ENCODE measurements at places on chromosomes 2 and 18. TPM values are rescaled to one million over a fixed set of nuclear protein-coding genes. Genes with fewer than 3 reads are reported as not detected.

DNA sequence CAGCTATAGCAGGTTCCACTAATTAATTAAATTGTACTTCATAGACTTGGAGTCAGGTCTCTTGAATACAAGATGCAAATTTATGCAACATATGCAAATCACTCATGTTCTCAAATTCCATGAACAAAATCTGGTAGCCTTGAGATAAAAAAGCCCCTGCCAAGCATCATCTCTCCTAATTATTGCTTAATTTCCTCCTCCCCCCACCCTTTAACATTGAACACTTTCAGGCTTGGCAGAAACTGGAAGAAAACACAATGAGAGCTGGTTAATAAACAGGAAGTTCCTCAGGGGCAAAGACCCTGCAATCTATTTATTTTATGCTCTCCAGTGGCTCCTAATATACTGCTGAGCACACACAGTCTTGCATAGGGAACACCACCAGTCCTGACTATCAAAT, 35.6 kb upstream of the ACVR1 start:
- DNase-seq: no peak

- DNase-seq: no peak
Measured at GRCh38 chr2:201403880-201404279, 46.7 kb upstream of the FLACC1 start.

- DNase-seq: no peak
Measured at GRCh38 chr2:37781028-37781427, 109.6 kb upstream of the CDC42EP3 start.

- DNase-seq: no peak
Measured at GRCh38 chr2:81389203-81389602, 1084.7 kb upstream of the LRRTM1 start.

DNA sequence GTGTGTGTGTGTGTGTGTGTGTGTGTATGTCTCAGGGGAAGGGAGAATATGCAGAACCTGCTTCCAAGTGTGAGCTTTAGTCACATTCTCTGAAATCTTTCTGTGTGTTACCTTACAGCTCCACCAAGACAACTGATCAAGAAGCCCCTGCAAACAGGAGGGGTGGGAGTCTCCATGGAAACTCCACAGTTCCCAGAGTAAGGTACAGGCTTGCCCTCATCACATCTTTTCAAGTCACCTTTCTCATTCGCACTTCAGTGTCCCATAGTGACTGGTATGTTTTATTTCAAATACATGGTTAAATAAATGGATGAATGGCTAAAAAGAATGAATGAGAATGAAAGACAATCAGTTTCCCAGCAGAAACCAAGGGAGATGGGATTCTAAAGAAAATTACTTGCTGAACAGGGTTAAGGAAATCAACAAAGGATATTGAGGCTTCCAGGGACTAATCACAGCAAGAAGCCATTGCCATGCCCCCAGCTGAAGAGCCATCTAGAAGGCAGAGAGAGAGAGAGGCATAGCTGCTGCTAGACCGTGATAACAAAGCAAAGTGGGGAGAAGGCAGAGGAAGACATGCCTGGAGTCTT, 987.2 kb upstream of the CELF4 start:
- DNase-seq: no peak

DNA sequence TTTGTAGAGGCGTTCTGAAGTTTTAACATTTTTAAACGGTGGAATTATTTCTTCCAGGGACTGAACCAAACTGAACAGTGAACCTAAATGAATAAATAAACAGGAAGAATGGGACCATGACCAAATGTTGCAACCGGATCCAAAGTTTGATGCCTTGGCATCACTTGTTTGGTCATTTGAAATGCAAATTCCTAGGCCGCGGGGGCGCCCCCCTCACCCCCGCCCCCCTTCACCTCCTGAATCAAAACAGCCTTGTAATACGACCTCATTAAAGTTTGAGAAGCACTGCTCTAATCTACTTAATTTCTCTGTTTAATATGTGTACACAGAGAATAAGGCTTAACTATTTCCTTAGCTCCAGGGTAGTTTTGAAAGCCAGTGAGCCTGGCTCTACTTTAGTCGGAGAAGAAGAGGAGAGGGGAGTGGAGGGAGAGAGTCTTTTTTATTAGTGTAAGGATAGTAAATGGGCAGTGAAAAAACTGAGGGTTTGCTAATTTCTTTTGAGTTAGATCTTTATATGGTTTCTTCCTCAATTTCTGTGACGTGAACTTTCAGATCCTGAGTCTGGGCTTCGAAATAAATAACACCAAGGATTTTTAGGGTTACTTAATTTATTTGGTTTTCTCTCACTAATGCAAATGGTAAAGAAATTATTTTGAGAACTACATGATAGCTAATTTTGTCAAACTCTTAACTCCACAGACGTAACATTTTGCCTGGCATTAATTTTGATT, 5.7 kb downstream of the C2orf80 start:
- DNase-seq: no peak

DNA sequence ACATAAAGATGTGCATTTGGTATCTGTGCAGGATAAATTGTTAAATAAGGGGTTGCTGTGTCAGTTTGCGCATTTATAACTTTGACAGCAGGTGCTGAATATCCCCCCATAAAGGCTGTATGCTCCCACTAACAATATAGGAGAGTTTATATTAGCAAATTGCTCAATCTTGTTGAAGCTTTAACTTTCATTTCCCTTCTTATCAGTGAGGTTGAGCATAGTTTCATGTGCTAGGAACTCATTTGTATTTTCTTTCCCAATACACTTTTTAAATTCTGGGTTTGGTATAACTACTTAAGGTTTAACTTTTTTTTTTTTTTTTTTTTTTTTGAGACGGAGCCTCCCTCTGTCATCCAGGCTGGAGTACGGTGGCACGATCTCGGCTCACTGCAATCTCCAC, 89.0 kb downstream of the FAM117B start:
- DNase-seq: no peak

- no peak for DNase-seq
Measured at GRCh38 chr2:23698721-23699579, 228.0 kb downstream of the ATAD2B start.

DNA sequence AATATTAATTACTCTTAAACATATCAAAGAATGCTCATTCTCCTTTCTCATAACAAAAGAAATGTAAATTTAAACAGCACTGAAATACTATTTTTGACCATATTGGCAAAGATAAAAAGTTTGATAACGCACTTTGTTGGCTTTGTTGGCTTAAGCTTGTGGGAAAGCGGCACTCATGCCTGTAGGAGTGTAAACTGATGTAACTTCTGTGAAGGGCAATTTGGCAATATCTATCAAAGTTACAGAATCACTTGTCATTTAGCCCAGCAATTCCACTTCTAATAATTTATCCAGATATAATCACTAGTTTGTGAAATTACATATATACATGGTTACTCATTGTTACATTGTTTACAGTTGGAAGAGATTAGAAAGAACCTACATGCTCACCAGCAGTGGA, 311.8 kb upstream of the STON1 start:
- no peak for DNase-seq

DNA sequence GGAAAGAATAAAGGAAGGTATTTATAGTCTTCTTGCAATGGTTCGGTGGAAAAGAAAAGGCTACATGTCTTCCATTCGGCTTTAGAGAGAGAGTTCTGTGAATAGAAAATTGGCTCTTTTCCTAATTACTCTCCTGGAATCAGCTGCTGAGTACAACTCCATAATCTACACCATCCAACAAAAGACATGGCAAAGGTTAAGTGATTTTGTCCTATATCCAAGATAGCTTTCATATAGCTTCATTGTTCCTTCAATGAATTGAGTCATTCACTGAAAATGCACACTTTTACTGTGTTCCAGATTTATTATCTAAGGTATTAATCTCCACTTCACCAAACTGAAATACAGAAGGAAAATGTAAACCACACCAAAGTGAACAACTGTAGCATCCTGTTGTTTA, 514.5 kb downstream of the LRRTM4 start:
- no peak for DNase-seq

GRCh38 chr2:126467367-126468054, 188.4 kb upstream of the GYPC start:
- no peak for DNase-seq

- DNase-seq: no peak
Measured at GRCh38 chr18:76524900-76525698, 30.1 kb upstream of the ZNF516 start.

- no peak for DNase-seq
Measured at GRCh38 chr2:60413069-60413813, 140.2 kb downstream of the BCL11A start.

GRCh38 chr2:219073413-219074129, 12.8 kb upstream of the IHH start:
- DNase-seq: no peak

GRCh38 chr18:44969214-44969795, 288.6 kb downstream of the SETBP1 start:
- no peak for DNase-seq

- DNase-seq: no peak
Measured at GRCh38 chr2:5410991-5411700, 281.0 kb upstream of the SOX11 start.

DNA sequence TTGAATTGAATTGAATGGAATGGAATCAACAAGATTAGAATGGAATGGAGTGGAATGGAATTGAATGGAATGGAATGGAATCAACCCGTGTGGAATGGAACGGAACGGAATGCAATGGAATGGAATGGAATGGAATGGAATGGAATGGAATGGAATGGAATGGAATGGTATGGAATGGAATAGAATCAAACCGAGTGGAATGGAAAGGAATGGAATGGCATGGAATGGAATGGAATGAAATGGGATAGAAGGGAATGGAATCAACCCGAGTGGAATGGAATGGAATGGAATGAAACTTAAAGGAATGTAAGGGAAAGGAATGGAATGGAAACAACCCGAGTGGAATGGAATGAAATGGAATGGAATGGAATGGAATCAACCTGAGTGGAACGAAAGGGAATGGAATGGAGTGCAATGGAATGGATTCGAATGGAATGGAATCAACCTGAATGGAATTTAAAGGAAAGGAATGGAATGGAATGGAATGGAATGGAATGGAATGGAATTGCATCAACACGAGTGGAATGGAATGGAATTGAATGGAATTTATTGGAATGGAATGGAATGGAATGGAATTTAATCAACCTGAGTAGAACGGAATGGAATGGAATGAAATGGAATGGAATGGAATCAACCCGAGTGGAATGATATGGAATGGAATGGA, 1146.6 kb downstream of the RPIA start:
- DNase-seq: no peak

DNA sequence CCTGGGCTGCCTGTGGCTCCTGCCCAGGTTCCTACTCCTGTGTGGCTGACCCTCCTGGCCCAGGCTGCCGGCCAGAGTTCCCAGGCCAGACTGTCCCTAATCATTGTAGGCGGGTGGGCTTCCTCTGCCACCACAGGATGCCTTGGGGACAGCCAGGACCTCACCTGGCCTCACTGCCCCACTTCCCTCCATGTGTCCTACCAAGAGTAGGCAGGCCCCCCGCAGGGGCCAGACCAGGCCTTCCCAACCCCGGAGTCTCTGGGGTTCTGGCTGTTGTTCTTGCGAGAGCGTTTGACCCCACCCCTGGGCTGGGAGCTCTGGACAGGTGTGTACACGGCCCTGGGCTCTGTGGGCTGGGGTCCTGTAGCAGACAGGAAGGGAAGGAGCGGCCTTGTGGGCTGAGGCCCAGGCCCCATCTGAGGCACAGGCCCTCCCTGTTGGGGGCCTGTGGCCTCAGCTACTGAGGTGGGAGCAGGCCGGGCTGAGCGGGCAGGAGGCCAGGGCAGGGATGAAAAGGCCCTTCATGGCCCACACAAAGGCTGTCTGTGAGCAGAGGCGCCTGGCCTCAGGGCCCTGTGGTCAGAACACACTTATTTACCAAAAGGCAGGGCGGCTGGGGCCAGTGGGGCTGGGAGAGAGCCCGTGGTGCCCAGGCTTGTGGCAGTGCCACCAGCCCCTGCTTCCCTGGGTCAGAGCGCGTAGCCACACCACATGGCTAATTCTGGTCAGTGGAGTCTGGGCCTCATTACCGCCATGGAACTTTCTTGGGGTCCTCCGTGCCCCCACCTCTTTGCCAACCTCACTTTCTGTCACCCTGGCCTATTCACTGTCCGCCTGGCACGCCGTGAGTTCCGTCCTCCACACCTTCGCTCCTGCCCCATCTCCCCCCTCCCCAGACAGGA, 2.0 kb downstream of the SNORC start:
- peak; percentile 78 for DNase-seq

- no peak for DNase-seq
Measured at GRCh38 chr2:43798300-43798699, 24.5 kb downstream of the DYNC2LI1 start.

DNA sequence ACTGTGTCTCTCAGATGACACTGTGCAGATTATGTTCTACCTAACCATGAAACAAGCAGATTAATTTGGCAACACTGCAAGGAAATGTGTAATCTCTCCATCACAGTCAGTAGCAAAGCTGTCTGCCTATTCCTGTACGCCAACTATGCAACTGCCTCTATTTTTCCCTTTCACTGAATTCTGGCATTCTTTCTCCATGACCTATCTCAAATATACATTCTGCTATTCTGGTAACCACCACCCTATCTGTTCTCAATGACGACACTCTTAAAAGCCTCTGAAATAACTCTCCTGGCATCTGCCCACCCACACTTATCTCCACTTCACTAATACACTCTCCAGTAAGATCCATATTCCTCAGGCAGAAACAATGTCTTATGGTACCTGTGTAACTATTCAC, 78.7 kb downstream of the ABCA12 start:
- no peak for DNase-seq

- no peak for DNase-seq
Measured at GRCh38 chr2:23801396-23801795, 125.5 kb downstream of the ATAD2B start.

TNFAIP6 gene
- total RNA-seq: 0.31 TPM

PDE11A gene
- 1.7 TPM for total RNA-seq

GAL3ST2 gene
- 0.16 TPM for total RNA-seq

COL4A4 gene
- 0.78 TPM for total RNA-seq

TRPM8 gene
- 0.47 TPM for total RNA-seq

TUBA3D gene
- total RNA-seq: not detected

LYPD6 gene
- 14.3 TPM for total RNA-seq

MYO7B gene
- not detected for total RNA-seq

LYPD6B gene
- 12.5 TPM for total RNA-seq

CRYGC gene
- total RNA-seq: not detected

THSD7B gene
- total RNA-seq: 20.0 TPM

PLCL1 gene
- total RNA-seq: 26.0 TPM

BCL2 gene
- 30.6 TPM for total RNA-seq

KRCC1 gene
- 17.6 TPM for total RNA-seq

FTCDNL1 gene
- total RNA-seq: 3.3 TPM

Data from occipital lobe (tissue), 3 donors.